ENCODE measurements at places on chromosomes 13 and 19.
A peak's percentile ranks its signal among the peaks of the same experiment; 100 is the strongest.

GRCh38 chr19:49677231-49677900 lies at the start of gene PRMT1:
Gene PRMT1, plus strand, starts transcription at chr19:49677271. Its CDS starts 10 bp downstream, at chr19:49677281.
- peak; percentile 74 for DNase-seq

DNA sequence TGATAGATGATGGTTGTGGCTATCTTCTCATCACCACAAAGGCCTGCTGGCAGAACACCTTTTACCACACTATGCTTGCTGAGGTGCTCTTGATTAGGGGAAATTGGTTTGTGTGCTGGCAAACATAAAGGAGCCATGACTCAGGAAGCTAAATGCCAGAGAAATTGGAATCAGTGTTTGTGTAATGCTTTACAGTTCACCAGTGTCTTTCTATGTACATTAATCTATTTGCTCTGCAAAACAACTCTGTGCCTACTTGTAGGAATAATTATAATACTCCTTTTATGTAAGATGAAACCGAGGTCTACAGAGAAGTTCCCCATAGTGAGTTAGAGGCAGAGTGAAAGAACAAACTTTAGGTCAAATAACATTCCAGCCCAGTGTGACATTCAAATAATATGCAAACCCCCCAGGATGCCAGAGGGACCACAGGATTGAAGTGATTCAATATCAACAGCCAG lies 390.5 kb upstream of the HTR2A start:
- no peak for DNase-seq

- DNase-seq = no peak
Observed at GRCh38 chr13:32902029-32902780, 114.0 kb upstream of the KL start.

DNA sequence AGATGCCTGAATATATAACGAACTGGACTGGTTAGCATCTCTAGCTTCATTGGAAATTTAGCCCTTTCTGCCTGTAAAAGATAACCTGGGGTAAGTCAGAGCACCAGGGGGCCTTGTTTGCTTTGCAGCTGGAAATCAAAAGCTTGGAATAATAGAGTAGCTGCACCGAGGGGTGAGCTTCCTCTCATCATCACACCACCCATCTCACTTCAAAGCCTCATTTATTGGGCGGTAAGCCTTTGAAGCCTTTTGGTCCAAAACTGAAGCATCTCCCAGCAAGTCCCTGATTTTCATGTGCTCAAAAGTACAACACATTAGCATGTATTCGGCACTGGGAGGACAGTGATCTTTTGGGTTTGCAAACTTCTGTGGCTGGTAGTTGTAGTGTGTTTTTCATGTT lies 405.1 kb downstream of the FOXO1 start:
- DNase-seq = no peak

DNA sequence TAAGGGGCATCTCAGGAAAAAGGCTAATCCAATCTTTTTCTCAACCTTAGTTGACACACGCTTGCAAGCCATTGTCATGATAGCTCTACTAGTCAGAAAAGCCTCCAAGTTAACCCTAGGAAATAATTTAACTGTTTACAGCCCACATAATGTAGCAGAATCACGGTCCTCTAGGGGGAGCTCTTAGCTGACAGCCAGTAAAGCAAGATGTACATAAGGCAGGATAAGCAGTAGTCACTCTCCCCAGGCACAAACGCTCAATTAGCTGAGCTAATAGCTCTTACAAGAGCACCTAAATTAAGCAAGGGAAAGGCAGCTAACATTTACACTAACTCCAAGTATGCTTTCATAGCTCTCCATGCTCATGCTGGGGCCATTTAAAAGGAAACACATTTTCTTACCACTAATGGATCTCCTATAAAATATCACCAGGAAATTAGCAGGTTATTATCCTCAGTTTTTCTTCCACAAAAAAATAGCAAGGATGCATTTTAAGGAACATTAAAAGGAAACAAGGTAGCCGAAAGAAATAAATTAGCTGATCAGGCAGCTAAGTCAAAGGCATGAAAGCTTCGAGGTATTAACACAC lies 33.7 kb upstream of the ZSCAN5A start:
- no peak for DNase-seq

GRCh38 chr19:49718991-49719390 lies 28.1 kb downstream of the CPT1C start:
- no peak for DNase-seq

DNA sequence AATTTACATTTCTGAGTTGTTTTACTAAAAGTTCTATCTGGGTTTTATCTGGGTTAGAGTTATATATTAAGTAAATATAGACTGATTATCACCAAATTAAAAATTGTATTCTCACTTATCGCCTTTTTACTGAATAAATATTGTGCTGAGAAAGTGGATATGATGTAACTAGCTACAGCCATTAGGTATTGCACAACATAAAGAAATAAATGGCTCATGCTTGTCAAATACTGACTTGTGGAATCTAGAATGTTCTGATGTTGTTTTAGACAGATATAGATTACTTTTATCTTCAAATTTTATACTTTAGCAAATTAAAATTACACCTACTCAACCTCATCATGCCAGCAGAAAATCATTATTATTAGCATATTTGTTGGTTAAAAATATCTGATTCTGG lies 1277.1 kb upstream of the MIR17HG start:
- no peak for DNase-seq

DNA sequence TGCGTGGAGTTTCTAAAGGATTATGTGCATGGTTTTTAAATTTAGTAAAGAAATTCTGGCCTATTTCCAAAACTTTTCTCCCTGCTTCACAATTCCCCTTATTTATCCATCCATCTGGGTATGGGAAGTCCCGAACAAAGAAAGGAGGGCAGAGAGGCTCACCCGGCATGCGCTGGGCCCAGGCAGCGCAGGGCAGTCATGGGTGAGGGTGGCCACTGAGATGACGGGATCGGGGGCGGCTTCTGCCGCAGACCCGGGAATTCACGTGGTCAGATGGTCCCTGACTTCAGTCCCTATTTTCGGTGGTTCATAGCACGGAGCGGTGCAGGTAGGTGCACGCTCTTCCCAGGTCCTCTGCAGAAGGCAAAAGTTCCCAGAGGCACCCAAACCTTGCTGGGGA lies 14.5 kb downstream of the IRS2 start:
- no peak for DNase-seq

- DNase-seq = no peak
Observed at GRCh38 chr13:62337109-62337880, 921.6 kb upstream of the PCDH20 start.

GRCh38 chr19:35206379-35206778 lies 22.2 kb downstream of the FAM187B start:
- peak; percentile 78 for DNase-seq

DNA sequence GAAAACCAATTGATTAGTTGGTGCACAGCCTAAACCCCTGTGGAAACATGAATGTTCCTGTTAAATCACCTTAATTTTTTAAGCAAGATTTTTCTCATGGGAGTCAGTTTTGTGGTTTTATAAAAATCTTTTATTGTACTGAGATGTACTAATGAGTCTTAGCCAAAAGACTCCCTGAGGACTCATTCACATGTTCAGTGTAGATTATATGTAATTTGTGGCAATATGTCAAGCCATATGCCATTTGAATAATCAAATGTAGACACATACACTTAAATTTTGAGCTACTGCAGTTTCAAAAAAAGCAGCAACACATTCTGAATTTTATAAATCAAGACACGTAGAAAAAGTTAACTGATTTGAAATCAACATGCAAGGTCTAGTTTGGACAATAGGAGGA lies 395.2 kb downstream of the MYO16 start:
- DNase-seq = no peak

DNA sequence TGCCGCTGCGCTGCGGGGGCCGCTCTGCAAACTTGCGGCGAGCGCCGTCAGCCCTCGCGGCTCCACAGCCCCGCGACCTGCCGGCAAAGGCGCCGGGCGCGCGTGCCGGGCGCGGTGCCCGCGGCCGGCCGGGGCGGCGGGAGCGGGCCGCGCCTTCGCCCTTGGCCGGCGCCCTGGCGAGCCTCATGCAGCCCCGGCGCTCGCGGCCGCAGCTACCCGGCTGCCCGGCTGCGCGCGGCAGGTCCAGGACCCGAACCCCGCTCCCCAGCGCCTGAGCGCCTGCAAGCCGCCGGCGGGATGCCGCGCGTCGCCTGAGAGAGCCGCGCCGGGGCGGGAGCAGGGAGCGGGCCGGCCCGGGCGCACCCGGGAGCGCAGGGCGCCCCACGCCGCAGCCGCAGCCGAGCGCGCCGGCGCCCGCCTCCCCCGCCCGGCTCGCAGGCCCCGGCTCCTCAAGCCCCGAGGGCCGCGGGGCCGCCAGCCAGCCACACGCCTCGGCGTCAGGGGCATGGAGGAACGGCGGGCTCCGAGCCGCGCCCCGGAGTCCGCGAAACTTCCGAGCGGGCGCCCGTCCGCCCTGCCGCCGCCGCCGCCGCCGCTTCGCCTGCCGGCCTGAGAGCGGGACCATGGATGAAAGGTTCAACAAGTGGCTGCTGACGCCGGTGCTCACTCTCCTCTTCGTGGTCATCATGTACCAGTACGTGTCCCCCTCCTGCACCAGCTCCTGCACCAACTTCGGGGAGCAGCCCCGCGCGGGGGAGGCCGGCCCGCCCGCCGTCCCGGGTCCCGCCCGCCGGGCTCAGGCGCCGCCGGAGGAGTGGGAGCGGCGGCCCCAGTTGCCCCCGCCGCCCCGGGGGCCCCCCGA lies 564 bp downstream of the HS6ST3 start:
- no peak for DNase-seq

DNA sequence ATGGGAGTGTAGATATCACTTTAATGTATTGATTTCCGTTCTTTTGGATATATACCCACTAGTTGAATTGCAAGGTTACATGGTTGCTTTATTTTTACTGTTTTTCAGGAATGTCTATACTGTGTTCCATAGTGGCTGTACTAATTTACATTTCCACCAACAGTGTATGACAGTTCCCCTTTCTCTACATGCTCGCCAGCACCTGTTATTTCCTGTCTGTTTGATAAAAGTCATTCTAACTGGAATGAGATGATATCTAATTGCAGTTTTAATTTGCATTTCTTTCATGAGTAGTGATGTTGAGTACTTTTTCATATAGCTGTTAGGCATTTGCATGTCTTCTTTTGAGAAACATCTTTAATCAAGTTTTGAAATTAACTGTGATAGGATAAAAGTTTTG lies 818.6 kb downstream of the SLITRK6 start:
- DNase-seq = no peak

- DNase-seq = no peak
Observed at GRCh38 chr19:31085125-31085524, 264.1 kb downstream of the TSHZ3 start.

DNA sequence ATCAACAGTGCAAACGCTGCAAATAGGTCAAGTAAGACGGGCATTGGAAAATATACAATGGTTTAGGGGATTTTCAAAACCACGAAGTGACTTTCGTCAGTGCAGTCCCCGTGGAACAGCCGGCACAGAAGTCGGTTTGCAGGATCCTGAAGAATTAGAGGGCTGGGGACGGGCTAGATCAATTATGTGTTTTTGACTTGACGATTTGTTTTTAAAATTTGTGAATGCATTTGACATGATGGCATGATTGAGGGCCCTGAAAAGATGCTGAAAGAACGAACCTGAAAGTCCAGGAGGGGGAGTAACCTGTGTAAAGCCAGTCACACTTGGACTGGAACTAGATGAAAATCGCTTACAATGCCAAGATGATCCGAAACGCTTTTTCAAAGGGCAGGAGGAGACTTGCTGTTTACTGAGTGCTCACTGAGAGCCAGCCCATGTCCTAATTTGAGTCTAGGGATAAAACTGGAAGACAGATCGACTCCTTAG lies 8.9 kb upstream of the DGKH start:
- no peak for DNase-seq

DNA sequence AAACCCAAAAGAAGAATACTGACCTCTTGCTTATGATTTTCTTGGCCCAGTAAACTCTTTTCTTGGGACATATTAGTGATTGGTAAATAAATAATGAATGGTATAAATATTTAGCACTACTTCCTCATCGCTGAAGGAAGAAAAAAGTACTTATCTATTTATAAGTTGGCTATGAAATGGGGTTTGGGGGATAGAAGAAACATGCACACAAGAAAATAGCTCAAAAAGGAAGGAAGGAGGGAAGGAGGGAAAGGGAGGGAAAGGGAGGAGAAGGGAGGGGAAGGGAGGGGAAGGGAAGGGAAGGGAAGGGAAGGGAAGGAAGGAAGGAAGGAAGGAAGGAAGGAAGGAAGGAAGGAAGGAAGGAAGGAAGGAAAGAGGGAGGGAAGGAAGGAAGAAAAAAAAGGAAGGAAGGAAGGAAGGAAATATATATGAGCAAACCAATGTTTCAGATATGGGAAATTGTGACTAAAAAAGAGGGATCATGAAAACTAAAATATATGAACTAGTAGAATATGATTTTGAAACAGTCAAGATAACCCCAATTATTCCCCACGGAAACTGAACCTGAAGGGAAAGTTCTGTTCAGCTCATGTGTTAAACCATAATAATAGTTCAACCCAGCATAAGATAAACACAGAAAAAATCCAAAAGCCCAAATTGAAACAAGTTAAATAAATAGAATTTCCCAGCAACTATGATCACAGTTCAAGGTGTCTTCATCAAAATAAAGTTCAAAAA lies 75.3 kb downstream of the FGF14 start:
- no peak for DNase-seq

GRCh38 chr13:33271759-33272158 lies 13.8 kb downstream of the STARD13 start:
- no peak for DNase-seq

DNA sequence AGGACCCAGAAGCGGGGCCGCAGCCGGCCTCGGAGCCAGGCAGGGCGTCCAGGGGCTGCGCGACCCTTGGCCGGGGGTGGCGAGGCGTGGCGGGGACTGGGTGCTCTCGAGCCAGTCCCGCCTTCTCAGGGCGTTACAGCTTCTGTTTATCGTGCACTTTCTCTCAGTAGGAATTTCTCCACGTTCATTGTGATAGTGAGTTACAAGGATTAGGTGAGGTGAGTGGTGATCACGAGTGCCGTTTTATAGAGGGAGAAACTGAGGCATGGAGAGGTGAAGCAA lies 600 bp downstream of the AP1M1 start:
- no peak for DNase-seq

- DNase-seq = peak; percentile 22
Observed at GRCh38 chr19:30074096-30074495, 132.1 kb downstream of the URI1 start.

DNA sequence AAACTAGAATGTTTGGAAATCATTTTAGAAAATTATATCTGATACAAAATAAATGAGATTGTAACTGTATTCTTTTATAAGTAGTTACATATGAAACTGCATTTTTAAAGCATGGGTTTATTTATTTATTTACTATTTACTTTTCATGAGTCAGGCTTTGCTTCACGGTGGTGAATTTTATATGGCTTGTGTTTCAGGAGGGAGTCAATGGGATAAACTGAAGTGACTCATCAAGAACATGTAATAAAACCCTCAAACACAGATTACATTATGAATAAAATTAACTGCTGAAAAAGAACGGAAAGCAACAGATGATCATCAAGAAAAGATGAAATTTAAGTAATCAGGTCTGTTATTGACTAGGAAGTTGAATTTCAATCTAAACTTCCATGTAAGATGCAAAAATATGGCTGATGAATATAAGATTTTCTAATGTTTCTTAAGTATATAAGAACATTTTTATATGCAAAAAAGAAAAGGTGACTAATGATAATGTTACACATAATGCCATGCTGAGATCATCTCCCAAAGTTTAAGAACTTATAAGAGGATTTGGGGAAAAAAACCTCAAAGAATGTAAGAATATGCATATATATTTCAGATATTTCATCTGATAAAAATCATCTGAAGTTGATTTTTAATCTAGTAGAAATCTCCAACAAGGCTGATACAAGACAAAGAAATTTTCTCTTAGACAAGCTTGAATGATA lies 383.6 kb downstream of the SLITRK1 start:
- DNase-seq = no peak

- DNase-seq = no peak
Observed at GRCh38 chr19:38076337-38076736, 147.7 kb downstream of the DPF1 start.
